ENCODE measurements at places on chromosomes 1 and 21.

DNA sequence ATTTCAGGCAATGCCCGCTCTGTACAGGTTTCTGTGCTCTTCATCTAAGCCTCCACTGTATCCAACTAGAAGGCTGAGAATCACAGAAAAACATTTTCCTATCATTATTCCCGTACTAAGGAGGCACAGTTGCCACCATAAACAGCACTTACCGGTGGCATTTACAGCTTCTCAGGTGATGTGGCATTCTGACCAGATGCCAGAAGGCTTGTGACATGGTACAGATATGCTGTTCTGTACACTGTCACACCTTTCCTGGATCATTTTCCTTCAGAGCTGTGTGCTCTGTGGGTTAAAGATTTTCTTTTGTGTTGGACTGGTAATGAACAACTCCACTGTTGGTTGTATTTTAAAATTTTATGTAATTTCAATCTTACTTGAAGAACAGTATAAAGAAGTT lies 4.0 kb upstream of the UAP1 start:
- DNase-seq = no peak

- DNase-seq = no peak
These were observed 374.2 kb upstream of the PROX1 start for GRCh38 chr1:213613549-213613948.

DNA sequence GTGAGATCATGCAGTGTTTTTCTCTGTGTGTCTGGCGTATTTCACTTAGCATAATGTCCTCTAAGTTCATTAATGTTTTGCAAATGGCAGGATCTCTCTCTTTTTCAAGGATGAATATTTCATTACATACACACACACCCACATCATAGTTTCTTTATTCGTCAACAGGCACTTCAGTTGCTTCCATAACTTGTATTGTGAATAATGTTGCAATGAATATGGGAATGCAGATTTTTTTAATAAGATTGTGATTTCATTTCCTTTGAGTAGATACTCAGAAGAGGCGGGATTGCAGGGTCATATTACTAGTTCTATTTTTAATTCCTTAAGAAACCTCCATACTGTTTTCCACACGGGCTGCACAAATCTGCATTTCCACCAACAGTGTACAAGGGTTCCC lies 134.0 kb downstream of the CLEC20A start:
- DNase-seq = no peak

GRCh38 chr1:90135286-90135685 lies 140.4 kb downstream of the ZNF326 start:
- no peak for DNase-seq

DNA sequence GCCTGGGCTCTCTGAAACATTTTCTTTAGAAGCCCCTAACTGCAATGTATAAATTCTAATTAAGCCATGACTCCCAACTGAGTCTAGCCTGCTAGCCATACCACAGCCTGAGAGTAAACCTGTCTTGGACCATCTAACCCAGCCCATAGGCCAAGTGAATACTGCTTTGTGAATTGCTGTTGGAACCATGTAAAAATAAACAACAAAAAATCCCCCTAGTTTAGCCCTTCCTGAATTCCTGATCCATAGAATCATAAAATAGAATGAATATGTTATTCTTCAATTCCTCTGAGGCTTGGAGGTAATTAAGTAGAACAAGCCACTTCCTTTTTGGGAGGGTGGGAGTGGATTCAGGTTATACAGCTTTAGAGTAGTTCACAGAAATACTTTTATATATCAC lies 1496.4 kb downstream of the MRPL39 start:
- DNase-seq = no peak

GRCh38 chr1:29412591-29412990 lies 176.3 kb downstream of the PTPRU start:
- DNase-seq = no peak

DNA sequence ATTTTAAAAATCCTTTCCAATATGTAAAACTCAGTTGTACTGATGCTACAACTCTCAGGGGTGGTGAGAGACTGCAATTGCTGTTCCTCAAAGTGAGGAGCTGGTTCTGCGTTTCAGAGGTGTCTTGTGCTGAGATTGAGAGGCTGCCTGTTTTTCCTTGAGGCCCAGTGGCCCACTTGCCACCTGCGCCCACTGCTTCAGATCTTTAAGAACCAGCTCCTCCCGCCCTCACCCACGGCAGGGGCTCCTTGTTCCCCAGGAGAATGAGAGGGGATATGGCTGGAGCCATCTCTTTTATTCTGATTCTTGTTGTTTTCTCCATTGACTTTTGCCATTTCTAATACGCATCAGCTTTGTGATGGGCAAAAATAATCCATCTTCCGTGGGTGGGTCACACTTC lies 45.5 kb downstream of the EVA1C start:
- DNase-seq = no peak

- no peak for DNase-seq
These were observed 93.3 kb downstream of the GLIS1 start for GRCh38 chr1:53645690-53646078.

DNA sequence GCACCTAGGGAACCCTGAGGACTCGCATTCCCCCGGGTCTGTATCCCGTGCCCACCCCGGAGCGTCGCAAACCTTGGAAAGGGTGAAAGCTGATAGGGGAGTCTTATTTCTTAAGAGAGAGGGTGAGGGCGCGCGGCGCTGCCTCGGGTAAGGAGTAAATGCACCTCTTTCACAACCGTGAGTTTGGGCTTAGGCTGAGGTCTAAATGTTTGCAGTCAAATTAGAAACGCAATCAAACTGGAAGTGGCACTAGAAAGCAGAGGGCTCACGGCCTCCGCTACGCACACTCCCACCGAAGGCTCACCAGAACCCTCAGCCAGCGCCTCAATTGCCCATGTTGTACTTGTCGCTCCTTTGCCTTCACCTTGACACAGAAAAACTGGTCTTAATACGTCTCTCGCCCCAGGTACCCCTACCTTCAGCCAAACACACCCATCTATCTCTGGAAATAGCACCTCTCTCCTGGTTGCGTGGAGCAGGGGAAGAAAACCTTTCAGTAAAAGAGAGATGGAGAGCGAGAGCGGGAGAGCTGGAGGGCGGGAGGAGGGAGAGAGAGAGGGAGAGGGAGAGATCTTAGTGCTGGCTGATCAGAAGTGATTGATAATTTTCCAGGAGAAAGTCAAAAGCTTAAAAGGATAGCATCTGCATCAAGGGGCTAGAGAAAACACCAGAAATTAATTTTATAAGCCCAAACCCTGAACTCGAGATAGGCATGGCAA lies 1.7 kb upstream of the HLX start:
- no peak for DNase-seq

- DNase-seq = no peak
These were observed 242.7 kb upstream of the JUN start for GRCh38 chr1:59026472-59026948.

DNA sequence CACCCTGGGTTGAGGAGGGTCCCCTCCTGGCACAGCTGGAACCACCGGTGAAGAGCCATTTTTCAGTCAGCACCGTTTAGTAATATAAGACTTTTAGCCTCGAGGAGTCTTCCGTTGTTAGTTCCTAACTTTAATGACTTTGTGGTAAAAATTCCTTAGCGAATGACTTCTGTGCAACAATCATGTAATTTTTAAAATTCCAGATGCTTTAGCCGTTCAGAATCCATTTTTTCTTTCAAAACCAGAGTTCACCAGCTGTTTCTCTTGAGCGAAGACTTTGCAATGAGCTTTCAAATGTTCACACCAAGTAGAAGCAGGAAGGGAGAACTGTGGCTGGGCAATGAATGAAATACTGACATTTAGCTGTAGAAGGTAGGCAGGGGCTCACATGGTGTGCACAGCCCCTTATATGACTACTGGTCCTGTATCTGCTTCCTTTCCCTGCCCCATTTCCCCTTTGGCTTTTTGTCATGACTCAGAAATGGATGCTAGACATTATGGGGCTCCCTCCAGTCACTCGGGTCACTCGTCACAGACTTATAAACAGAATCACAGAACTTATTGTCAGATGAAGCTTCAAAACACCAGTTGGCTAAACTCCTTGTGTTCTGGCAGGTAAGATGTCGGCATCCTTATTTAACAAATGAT lies 4.1 kb downstream of the DISC1 start:
- DNase-seq = no peak

DNA sequence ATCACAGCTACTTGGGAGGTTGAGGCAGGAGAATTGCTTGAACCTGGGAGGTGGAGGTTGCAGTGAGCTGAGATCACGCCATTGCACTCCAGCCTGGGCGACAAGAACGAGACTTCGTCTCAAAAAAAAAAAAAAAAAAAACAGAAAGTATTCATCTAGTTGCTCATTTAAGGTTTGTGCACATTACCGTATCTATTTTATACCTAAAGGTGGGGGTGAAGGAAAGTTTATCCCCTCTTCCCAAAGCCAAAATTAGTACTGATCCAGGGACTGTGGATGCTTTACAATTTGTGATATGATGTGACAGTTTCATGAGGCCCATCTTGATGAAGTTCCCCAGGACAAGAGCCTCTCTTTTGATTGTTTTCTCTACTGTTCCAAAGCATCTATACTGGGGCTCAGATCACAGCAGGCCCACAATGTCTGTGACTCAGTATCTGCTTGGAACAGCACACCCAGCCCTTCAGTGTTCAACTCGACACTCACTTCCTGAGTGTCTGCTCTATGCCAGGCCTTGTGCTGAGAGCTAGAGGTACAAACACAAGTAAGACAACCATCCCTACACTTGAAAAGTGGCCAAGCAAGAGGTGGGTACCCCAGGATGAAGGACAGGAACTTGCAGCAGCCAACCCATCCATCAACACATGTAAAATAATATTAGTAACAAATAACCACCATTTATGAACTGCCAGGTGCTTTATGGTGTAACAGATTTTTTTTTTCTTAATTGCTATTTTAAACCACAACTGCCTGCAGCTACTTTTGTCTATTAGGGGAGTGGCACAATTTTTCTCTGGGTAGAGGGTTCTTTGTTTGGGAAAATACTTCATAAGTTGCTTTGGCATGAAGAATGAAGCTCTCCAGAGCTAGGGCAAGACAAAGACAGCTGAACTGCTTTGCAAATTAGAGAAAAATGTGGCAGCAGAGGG lies 29.0 kb upstream of the KHDRBS1 start:
- peak; percentile 37 for DNase-seq

GRCh38 chr1:57329937-57330336 lies 93.9 kb downstream of the DAB1 start:
- no peak for DNase-seq

- no peak for DNase-seq
These were observed 46.4 kb downstream of the NUAK2 start for GRCh38 chr1:205275133-205275532.

- DNase-seq = peak; percentile 62
These were observed 150.1 kb downstream of the PLXNA2 start for GRCh38 chr1:208093754-208094719.

DNA sequence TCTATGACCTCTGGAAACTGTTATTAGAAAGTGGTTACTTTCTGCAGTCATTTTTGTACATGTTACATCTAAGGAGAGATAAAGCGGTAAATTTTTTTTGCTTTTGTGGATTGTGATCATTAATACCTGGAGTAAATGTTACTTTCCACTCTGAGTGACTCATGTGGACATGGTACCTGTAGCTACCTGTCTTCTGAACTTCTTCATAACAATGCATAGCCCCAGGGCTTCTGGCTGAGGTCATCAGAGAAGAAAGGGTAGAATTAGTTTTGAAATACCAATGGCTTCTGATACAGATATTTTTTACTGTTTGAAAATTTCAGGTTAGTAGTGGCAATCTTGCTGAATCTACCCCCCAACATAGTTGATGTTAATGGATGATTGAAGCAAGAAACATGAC lies 489.3 kb downstream of the RWDD3 start:
- DNase-seq = no peak

DNA sequence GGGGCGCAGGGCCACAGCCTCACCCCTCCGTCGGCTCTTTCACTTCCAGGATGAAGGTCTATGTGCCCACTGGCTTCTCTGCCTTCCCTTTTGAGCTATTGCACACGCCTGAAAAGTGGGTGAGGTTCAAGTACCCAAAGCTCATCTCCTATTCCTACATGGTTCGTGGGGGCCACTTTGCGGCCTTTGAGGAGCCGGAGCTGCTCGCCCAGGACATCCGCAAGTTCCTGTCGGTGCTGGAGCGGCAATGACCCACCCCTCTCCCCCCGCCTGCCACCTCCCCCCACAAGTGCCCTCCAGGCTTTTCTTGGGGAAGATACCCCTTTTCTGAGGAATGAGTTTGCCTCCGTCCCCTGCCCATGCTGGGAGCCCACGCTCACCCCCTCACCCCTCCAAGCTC lies 35.2 kb downstream of the EPHX1 start:
- DNase-seq = no peak

- peak; percentile 29 for DNase-seq
These were observed 46.6 kb downstream of the VPS26C start for GRCh38 chr21:37220433-37220980.

GRCh38 chr1:228003461-228004330 lies 3.1 kb upstream of the WNT3A start:
- DNase-seq = no peak

DNA sequence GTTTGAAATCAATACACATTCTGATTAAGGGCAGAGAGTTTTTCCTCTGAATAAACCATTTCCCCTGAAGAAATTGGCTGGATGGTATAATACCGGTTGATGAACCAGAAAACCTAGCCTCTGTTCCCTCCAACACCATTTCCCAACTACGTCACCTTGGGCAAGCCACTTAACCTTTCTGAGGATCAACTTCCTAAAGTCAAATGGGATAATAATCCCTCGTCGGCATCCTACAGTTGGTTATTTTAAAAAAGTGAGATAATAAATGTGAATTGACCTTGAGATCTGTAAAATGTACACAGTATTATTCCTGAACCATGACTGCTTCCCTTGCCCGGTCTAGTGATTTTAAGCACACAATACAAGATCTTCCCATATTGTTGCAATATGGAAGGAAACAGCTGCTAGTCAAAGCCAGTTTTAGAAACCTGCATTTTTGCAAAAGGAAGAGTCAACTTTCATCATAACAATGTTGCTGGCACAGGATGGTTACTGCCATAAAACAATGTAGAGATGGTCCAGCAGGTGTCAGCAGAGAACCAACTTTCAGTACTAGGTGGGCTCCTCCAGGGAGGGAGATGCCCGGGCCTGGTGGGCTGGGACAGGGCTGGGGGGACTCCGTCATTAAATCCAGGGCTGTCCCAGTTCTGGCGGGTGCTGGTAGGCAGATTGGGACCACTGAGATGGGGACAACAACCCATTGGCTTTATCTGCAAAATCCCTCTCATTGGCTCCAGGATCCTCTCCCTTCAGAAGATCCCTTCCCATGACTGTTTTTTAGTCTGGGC lies 5.2 kb upstream of the HLX start:
- no peak for DNase-seq
